ENCODE measurements at places on chromosomes 1 and 21.

GRCh38 chr1:4380564-4381168, 273.7 kb upstream of the AJAP1 start:
- DNase-seq = no peak

DNA sequence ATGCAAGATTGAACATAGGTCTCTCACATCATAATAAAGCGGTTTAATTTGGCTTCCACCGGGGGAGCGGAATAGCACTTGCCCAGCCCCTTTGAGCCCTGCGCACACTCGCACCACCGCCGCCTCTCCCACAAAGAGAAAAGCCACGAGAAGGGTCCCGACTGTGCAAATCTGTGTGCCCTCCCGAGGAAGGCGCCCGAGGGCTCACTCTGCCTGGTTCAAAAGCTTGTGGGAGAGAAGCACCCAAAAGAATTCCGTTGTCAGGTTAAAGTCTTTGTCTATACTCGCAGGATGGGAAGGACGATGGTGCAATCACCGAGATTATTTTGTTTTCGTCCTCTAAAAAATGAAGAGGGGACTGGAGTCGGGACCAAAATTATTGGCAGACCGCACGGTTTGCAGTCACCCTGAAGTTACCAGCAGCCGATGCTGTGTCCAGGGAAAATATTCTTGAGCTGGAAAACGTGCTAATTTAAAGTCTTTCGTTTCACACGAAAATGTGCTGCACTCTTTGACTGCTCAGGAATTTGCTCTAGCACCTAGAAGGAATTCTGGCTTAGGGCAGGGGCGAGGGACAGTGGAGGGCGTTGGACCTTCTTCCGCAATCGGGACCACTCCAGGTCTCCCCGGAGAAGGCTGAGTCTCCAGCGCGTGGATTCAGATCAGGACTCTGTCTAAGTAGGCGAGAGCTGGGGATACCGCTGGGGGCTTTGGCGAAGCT, 6.6 kb upstream of the SIM2 start:
- DNase-seq = no peak

DNA sequence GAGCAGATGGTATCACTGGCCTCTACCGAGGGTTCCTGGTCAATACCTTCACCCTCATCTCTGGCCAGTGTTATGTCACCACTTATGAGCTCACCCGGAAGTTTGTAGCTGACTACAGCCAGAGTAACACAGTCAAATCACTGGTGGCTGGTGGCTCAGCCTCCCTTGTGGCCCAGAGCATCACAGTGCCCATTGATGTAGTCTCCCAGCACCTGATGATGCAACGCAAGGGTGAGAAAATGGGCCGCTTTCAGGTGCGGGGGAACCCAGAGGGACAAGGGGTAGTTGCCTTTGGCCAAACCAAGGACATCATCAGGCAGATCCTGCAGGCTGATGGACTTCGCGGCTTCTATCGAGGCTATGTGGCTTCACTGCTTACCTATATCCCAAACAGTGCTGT, 6.1 kb downstream of the SLC25A44 start:
- DNase-seq = no peak

DNA sequence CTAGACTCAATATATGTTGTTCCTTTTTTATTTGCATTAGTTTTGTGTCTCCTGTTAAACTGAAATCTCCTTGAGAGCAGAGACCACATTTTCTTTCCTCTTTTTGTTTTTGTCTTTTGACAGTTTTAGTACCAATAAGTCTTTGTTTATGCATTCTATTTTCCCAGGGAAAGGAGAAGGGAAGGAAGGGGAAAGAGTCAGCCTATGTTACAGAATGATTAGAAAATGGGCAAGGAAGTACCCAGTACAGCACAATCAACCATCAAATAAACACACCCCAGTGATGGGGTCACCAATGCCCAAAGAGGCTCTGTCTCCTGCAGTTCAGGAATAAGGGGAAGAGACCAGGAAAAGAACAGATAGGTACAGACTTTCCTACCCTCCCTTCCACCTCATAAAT, 10.1 kb downstream of the ZBTB37 start:
- no peak for DNase-seq

DNA sequence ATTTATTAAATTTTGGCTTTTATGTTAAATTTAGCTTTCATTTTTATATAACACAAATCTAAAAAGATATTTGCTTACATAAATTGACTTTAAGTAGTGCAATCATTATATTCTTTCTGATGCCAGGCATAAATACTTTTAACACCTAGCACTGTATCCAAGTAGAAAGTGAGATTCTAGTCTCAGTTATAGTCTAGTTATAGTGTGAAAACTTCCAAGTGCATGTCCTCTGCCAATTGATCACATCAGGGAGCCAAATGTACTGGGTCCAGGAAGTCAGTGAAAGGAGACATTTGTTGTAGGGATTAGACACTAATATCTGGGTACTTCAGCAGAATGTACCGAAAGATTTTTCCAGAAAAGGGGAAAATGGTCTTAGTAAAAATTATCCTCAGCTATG, 290.7 kb upstream of the ZRANB2 start:
- no peak for DNase-seq

DNA sequence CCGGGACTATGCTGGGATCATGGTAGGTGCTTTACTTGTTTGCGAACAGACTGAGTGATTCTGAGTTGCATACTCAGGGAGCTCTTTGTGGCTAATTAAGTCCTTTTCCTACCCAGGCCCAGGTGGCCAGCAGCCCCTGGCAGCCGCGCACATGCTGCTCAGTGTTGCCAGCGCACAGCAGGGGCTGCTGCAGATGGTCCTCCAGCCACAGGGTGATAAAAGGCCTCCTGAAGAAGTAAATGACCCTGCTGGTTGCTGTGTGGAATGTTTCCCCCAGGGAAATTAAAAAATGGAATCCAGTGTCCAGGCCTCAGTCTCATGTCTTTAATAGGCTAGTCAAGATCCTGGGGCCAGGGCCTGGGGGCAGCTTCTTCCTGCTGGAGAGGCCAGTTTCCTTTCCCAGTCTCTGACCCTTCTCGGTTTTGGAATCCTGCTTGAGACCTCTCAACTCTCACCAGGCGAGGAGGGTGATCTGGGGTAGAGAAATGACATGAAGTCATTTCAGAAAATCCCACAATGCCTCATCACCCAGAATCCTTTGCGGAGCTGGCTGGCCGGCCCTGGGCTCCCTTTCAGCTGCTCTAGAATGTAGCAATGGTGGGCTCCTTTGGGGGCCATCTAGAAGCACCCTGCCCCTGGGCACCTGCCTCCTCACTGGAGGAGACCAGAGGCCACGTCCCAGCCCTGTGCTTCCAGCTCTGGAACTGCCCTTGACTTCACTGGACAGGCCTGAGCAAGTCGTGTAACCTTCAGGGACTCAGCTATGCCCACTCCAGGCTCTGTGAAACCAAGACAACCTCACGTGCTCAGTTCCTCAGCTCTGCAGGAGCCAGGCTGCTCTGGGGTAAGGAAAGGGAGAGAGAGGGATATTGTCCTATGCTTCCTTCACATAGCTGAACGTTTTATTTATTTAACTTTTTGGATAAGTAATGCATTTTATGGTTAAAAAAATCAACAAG, 131.4 kb downstream of the MRPS6 start:
- no peak for DNase-seq

GRCh38 chr1:59595774-59596173, 219.0 kb upstream of the HOOK1 start:
- peak; percentile 52 for DNase-seq

GRCh38 chr1:52725903-52726264, 369 bp upstream of the ZYG11B start:
- no peak for DNase-seq

DNA sequence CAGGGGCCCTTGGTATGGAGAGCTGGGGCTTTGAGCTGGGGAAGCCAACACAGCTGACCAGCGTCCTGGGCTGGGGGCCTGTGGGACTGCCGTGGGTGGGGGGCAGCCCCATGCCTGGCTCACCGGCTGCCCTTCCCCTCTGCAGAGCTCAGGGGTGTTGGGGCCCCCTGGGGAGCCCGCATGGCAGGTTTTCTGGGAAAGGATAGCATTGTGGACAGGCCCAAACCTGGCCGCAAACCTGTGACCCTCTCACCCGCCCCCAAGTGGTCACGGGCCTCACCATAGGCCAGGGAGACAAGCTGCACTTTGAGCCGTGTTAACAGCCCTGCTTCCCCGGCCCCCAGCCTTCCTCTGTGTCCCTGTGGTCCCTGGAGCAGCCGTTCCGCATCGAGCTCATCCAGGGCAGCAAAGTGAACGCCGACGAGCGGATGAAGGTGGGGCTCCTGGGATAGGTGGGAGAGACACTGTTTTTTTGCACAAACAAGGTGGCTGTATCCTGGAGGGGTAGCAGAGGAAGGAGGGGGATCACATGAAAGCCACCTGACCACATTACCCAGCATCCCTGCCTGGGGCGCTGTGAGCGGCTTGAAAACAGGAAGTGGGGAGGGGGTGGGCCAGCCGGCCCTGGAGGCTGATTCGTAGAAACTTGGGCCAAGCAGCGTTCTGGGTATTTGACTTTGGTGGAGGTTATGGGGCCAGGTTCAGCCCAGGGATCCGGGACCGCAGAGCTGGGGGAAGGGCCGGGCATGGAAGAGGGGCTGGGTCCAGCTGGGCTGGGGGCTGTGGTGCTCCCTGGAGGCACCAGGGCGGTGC, 65.9 kb downstream of the PIK3CD start:
- no peak for DNase-seq

DNA sequence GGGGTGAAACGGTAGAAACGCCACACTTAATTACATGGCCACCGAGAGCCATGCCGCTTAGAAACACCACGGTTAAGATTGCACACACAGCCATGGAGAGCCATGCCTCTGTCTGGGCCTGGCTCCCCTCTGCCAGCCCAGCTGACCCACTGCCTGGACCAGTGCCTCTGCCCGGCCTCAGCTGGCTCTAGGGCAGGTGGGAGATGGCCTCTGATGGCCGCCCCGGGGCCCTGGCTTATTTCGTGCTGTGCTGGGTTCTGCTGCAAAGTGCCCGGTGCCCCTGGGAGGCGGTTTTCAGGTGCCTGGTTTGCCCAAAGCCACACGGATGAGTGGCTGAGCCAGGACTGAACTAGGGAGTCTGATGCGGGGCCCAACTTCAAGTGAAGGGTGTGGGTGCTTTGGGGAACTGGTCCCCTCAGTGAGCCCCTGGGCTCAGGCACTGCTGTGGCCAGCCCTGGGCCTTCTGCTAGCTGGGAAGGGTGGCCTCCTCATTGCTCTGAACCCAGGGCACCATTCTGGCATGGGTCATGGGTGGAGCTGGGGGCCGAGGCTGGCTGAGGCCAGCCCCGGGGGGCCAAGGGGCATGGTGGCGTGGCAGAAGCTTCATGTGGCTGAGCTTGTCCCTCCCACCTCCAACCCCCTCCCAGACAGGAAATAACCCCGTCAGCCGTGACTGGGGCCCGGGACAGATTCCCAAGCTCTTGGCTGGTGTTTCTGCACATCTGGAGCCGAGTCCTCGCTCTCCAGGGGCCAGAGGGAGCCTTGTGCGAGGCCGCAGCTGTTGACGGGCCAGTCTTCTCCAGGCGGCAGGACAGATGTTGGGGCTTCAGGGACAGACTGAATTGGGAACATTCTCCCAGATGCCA, 1.9 kb upstream of the GPR153 start:
- peak; percentile 57 for DNase-seq

GRCh38 chr1:64337926-64338325, 132.0 kb upstream of the CACHD1 start:
- no peak for DNase-seq

- no peak for DNase-seq
Measured at GRCh38 chr1:3027611-3028371, 6.5 kb downstream of the ACTRT2 start.

GRCh38 chr1:239354231-239354630, 32.1 kb upstream of the CHRM3 start:
- DNase-seq = no peak

DNA sequence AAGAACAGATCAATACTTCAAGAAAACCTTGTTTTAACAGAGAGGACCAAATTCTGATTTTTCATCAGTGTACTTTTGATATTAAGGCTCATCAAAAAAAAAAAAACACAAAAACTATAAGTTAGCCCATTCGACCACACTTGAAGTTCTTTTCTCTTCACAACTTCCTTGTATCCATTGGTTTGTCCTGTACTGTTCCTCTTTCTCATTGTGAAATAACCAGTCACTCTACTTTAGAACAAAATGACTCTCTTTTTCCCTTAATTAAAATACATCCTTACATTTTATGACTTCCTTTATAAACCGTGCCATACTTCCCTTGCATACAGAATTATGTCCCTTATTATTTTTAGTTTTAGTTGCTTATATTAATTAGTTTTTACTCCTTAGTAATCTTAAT, 8.4 kb downstream of the QSOX1 start:
- no peak for DNase-seq

DNA sequence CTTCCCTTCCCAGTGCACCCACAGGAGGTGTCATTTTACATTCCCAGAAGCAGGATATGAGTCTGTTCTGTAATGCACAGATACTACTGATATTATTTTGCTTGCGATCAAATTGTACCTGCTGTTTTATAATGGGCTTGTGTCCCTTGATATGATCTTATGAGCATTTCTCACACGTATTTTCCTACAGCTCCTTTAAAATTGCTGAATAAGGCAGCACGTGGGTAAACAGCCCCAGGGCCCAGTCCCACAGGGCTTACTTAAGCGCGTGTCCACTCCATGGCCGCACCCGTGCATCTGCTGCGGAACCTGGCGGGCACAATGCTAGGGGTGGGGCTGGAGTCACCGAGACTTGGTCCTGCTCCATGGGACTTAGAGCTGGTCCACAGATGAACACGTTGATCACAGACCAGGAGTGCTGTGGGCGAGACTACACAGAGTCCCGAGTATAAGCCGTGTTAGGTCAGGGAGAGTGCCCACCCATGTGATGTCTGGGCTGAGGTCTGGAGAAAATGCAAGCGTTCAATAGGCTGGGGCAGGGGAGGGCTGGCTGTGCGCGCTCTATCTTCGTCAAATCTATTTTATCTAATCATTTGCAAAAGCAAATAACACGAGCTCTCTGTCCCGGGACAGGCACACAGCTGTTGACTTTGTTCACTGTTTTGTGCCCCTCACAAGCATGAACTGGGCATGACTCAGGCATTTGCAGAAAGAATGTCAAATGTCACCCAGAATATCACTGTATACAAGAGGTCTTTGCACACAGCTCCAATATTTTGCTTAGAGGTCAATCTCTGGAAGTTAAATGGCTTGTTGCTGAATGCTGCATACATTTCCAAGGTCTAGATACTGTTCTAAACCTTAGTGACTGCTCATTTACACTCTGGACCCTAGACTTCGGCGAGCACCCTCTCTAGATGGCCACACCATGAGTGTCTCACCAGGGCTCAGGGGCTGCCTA, 119.3 kb downstream of the CRYAA start:
- DNase-seq = no peak

Data from HFF-Myc (cell line).